ENCODE measurements at places on chromosomes 3 and 15.

DNA sequence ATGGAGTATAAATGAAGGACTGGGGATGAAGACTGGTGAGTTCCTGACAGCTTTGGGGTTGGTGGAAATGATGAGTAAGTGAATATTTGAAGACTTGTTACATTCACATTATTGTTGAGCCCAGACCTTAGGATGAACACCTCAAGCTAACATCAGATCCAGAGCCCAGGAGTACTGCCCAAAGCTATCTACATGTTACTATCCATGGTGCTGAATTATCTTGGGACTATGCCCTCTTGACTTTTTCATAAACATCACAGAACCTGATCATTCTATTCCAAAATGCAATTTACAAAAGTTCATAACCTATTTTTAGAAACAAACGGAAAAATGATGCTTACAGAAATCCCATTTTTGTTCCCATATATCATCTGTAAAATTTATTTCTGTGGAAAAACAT lies 613.3 kb downstream of the TUSC7 start:
- DNase-seq: no peak

DNA sequence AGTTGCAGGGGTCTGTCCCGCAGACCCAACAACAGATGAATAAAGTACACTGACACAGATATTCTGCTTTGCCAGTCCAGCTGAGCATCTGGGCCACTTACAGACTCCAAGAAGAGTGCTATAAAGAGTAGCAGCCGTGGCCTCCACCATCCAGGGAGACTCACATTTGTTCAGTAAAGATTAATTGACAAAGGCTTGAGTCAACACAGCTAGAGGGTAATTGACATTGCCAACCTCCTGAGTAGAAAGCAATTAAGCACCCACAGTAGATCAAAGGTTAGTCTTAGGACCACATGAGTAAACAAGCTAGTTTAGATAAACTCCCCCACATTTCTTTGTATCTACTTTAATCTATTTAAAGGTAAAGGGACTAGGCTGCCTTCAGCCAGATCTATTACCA lies 16.3 kb upstream of the CRTC3 start:
- no peak for DNase-seq

GRCh38 chr3:64093211-64093610 lies 69.9 kb upstream of the PSMD6 start:
- no peak for DNase-seq

DNA sequence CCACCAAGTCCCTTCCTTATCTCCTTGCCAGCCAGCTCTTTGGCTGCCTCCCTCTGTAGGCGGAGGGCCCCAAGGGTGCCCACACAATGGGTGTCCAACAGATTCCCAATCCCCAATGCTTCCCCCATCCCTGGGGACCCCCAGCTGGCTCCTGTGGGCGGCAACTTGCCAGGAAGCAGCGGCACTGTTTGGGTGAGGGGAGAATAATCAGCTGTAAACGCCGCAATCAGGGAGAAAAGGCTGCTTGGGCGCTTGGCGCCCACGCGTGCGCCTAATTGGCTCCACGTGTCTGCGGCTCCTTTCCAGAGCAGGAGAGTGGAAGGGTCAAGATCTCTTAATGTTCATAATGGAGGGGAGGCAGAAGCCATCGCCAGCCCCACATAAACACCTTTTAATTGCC lies 67.9 kb upstream of the TMEM115 start:
- DNase-seq: no peak

- no peak for DNase-seq
Observed at GRCh38 chr3:162601101-162601670, 1104.6 kb downstream of the OTOL1 start.

DNA sequence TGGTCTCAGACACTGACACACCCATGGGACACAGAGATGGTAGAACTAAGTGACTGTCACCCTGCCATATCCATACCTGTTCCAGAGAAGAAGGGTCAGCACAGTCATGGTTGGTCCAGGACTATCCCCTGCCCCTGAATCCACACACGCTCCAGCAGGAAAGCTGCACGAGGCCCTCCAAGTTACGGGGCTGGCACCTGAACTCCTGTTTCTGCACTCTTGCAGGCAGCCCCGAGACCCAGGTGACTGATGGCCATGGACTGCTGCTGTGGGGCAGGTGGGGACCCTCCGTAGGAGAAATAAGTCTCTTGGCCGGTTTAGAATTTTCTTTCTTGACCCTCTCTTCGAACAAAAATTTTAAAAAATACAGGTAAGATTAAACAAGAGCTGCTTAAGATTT lies 30.6 kb downstream of the CHDH start:
- no peak for DNase-seq

DNA sequence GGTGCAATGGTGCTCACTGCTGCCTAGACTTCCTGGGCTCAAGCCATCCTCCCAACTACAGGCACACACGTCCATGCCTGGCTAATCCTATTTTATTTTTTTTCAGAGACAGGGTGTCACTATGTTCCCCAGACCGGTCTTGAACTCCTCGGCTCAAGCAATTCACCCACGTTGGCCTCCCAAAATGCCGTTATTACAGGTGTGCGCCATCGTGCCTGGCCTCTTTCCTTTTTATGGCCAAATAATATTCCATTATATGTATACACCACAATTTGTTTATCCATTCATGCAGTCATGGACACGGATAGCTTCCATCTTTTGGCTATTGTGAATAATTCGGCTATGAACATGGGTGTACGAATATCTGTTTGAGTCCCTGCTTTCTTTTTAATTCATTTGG lies 962 bp upstream of the NEK4 start:
- DNase-seq: no peak

GRCh38 chr3:9630550-9631139 lies 18.7 kb upstream of the MTMR14 start:
- no peak for DNase-seq

GRCh38 chr3:71629289-71629688 lies 45.8 kb upstream of the FOXP1 start:
- no peak for DNase-seq

- DNase-seq: no peak
Observed at GRCh38 chr15:31228980-31229826, 97.4 kb upstream of the KLF13 start.
